ENCODE measurements at places on chromosomes 3 and 15.

- DNase-seq: no peak
Measured at GRCh38 chr3:42526616-42527367, 24.3 kb downstream of the VIPR1 start.

DNA sequence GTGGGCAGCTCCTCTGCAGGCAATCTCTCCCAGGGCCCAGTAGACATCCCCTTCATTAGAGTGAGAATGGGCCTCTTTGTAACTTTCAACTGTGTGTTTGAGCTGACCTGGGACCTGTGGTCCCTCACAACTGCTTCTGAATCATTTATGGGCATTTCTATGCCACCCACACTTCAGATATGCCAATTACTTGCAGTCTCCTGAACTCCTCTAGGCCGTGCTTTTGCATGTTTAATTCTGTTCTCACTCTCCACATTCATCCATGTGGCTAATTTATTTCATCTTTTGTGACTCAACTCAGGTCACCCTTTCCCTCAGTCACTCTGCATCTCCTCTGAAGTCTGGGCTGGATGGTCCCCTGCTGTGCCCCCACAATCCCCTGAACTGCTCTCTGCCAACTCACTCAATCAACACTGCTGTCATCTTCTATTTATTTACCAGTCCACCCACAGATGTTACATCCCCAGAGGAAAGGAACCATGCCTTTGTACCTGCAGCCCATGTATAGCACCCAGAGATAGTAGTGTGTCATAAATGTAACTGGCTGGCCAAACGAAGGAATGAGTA, 364.7 kb downstream of the EPHB1 start:
- no peak for DNase-seq

GRCh38 chr3:104738271-104738670, 628.4 kb upstream of the ALCAM start:
- DNase-seq: no peak

DNA sequence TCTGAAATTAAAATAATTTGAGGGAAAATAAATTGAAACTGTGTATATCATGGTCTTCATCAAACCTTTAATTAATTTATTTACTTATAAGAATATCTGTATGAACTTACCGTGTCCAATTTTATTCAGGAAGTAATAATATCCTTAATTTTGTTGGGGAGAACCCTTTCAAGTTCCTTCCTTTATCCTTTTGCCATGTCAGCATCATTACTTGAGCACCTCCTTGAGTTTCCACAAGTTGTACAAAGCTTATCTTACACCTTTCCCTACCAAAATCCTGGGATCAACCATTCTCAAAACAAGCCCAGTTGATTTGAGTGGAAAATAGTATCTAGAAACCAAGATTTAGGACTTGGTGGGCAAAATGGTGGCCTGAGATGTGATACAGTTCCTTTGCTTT, 37.3 kb downstream of the PLSCR2 start:
- no peak for DNase-seq

DNA sequence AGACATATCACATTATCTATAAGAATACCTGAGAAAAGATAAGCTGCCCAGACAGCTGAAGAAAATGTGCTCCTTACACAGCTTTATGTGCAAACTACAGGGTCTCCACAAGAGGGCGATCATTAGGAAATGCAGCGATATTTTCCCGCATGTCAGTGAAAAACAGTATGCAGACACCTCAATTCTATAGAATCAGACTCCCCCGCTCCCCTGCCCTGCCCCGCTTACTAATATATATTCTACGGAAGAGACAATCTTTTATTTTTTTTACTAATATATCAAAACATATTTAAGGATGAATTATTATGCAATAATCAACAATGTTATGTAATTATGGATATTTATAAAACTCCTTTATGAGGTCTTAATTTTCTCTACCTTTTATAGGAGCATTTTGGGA, 681.3 kb downstream of the ROBO1 start:
- peak; percentile 69 for DNase-seq

DNA sequence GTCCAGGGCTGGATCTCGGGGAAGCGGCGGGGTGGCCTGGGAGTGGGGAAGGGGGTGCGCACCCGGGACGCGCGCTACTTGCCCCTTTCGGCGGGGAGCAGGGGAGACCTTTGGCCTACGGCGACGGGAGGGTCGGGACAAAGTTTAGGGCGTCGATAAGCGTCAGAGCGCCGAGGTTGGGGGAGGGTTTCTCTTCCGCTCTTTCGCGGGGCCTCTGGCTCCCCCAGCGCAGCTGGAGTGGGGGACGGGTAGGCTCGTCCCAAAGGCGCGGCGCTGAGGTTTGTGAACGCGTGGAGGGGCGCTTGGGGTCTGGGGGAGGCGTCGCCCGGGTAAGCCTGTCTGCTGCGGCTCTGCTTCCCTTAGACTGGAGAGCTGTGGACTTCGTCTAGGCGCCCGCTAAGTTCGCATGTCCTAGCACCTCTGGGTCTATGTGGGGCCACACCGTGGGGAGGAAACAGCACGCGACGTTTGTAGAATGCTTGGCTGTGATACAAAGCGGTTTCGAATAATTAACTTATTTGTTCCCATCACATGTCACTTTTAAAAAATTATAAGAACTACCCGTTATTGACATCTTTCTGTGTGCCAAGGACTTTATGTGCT, 527 bp downstream of the B2M start:
- peak; percentile 41 for DNase-seq

GRCh38 chr3:46252980-46253379, 10.7 kb downstream of the CCR3 start:
- DNase-seq: no peak

DNA sequence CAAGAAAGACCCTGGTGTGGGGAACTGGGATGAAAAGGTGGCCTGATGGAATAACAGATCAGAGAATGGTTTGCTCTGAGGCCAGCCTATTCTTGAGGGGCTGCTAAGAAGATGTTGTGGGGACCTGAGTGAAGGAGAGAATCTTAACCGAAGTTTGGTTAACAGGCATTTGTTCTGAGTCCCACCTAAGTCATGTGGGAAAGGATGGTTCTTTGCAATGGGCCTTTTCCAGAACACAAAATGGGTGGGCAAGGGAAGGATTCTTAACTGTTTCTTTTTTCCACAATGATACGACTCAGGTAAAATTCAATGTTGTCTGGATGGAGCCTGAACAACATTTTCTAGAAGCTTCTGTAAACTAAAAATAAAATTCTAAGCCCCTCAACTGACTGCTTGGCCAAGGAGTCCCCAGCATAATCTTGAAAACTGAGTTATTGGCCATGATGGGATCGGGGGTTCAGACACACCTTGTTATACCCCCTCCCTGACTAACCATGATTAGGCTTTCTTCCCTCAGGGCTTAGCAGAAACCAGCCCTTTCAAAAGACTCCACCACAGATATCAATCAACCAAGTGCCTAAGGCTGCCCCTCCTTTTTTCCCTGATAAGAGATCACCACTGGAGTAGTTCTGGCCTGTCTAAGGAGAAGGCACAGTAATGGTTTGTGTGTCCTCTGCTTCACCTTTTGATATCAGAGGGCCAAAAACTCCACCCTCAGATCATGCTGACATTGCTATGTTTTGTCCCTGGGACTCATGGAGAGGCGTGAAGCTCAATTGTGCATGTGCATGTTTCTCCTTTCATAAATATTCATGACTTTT, 30.1 kb downstream of the SCN11A start:
- DNase-seq: no peak

DNA sequence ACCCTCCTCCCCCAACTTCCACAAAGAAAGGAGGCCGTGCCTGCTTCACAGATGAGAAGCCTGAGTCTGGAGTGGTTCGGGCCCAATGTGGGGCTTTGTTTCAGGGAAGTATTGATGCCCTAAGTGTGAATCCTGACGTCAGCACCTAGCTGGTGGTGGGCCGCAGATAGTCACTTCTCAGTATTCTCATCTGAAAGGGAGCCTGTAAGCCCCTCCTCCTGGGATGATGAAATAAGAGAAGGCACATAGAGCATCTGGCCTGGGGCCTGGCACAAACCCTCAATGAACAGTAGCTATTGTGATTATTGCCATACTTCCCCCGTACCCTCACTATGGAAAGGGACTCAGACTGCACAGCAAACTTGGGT, 24.8 kb downstream of the LINGO1 start:
- DNase-seq: no peak

GRCh38 chr3:176663387-176663786, 533.9 kb downstream of the TBL1XR1 start:
- no peak for DNase-seq

DNA sequence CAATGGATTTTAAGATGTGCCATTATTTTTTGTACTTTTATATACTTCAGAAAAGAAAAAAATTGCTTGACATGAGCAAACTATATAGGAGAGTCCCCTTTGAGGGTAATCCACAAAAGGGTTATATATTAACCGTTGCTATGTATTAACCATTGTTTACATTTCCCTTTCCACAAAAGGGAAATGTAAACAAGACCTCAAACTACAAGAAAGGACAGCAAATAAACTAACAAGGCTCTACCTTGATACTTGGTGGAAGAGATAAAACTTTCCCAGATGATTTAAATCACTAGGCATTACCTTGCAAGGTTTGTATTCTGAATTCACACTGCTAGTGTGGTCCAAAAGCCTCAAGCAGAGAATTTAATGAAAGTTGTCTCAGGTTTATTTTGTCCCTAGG, 616.3 kb upstream of the BCHE start:
- no peak for DNase-seq

GRCh38 chr15:88388686-88389085, 78.5 kb downstream of the MRPL46 start:
- no peak for DNase-seq

DNA sequence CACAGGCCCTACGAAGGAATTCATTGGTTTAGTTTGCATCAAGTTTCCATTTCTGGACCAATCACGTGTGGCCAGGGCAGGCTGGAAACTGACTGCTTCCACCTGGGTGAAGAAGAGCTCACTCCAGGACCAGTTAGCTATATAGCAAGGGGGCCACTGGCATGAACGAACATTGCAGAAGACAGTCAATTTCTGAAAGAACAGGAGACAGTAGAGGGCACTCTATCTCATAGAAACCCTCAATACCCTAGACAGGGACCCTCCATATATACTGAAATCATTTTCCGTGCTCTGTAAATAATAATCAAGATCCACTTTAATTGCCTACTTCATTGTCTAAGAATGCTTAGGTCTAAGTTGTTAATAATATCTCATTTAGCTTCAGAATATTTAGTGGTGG, 215.6 kb downstream of the CADPS start:
- DNase-seq: no peak

GRCh38 chr3:132713977-132714727, 8.1 kb downstream of the NPHP3 start:
- no peak for DNase-seq

DNA sequence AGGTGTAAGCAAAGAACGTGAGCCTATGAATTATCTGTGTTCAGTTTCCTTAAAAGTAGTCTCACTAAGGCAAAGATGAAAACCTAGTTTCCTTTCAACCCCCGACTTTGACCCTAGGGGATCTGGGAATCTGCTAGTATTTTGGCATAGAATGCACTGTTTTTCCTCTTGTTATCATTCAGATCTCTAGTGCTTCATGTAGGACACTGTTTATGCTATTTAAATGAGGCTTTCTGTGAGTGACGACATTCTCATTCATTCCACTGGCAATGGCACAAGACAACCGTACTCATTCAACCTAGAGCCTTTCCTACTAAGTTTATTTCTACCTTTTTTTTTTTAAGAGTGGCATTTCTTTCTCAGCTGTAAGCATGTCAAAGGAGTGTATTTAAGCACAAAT, 67.0 kb downstream of the CHAC1 start:
- no peak for DNase-seq

DNA sequence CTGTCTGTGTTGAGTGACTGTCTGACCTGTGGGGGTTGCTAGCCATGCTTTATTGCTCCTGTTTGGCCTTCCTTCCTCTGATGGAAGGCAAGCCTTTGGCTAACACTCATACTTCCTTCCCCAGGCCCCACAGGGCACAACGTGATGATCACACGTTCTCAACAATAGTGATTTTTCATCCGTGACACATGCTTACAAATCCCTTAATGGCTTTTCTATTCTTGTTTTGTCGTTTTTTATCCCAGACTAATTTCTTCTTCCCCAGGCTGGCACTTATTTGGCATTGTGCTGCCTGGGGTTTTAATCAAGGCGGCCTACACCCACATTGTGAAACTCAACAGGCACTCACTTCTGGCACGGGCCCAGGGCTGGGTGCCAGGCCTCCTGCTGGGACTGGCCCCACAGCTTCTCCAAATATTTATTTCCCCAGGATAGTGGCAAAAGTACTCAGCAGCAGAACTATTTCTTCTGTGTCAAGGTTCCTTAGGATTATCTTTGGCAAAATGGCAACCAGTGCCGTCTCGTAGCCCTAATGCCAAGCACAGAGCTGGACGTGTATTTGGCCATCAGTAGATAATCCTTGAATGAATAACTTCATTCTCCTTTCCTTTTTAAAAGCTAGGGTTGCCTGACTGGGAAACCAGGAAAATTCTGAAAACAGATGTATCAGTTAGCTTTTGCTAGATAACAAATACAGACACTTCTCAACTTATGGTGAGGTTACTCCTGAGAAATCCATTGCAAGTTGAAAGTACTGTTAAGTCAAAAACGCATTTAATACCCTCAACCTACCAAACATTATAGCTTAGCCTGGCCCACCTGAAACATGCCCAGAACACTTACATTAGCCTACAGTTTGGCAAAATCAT, 30.6 kb downstream of the CMTM7 start:
- peak; percentile 99 for DNase-seq

GRCh38 chr3:125023833-125024555, 31.8 kb downstream of the HEG1 start:
- no peak for DNase-seq
